Activated naive CD4-positive, alpha-beta T cell treated with anti-CD3 and anti-CD28 coated beads, Interleukin-2, amount 50 U/mL, for 16 hours (primary cell): ENCODE measurements at places on chromosomes 4 and X.

- no peak for DNase-seq
These were observed 10.9 kb downstream of the ATP1B4 start for GRCh38 chrX:120372667-120373370.

GRCh38 chr4:75007891-75008290 lies 75.0 kb downstream of the PARM1 start:
- DNase-seq = no peak

GRCh38 chr4:15884666-15885065 lies 53.9 kb downstream of the FGFBP1 start:
- DNase-seq = no peak

GRCh38 chr4:154534296-154534695 lies 15.9 kb downstream of the PLRG1 start:
- DNase-seq = no peak

- no peak for DNase-seq
These were observed 32.0 kb upstream of the MGST2 start for GRCh38 chr4:139633661-139634060.

DNA sequence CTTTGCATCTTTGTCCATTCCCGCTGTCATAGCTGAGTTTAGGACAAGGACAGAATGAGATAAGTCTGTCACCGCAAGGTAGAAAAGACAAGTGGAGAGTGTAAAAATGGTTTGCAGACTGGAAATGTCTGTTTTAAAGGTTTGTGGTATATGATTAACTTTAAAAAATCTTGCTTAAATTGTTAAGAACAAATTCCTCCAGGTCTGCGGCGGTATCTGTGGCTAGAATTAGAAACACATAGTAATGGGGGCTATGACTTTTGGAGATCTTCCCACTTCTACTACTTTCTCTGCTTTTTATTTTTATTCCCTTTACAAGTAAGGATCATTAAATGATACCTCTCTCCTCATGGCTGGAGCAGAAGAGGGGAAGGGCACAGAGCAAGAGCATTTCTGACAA lies 92.2 kb downstream of the MID1IP1 start:
- no peak for DNase-seq

DNA sequence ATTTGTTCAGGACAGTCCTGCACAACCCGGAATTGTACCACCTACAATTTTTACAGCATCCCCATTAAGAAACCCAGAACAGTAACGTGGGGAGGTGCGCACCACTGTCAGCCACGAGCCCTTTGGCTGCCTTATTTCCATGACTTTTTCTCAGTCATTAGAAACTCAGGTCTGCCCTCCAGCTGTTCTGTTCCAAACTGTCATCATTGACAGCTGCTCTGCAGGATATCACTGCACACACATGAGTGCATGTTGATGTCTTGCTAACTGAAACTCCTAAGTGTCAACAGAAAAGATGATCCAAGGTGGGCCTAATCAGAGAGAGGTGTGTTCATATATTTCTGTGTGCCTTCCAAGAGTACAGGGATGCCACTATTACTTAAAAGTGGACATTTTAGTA lies 123.4 kb downstream of the PARM1 start:
- no peak for DNase-seq

- DNase-seq = no peak
These were observed 63.1 kb upstream of the NDP start for GRCh38 chrX:44036336-44036735.

DNA sequence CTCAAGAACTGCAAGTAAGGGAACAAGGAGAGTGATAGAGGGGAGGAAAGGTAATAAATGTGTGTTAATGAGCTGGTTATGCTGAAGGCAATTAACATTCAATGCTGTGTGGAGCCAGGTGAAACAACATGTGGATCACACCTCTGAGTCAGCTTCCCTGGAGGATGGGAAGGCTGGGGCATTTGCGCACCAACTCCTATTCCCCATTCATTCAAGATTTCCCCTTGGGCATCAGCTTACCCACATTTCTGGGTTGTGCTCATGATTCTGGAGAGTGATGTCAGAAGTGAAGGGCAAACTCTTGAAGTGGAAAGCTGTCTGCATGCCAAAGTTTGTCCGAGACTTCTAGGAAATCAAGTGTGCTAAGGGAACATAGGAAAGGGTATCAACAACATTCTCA lies 461.4 kb downstream of the MID1IP1 start:
- no peak for DNase-seq

GRCh38 chrX:56728321-56728720 lies 722 bp upstream of the NBDY start:
- no peak for DNase-seq

GRCh38 chr4:89998469-89999011 lies 103.9 kb downstream of the MMRN1 start:
- DNase-seq = no peak

DNA sequence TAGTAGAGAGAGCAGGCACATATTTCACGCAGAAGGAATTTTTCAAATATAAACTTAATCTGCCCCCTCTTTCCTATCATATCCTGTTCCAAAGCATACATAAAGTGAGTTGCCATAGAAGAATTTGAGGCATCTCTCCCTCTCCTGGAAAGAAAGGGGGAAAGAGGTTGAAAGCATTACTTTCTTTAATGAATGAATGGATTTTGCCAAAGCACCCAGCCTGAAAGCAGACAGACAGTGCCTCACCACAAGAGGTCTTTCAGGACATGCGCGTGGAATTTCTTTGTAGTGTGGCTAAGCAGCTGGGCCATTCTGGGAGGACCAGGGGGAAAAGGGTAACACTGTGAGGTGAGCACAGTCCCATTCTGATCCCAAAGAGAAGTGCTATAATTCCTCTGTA lies 651.4 kb downstream of the IQCM start:
- no peak for DNase-seq

- DNase-seq = no peak
These were observed 13.5 kb upstream of the VSIG4 start for GRCh38 chrX:66053414-66053813.

- DNase-seq = no peak
These were observed 511.3 kb upstream of the PCDH7 start for GRCh38 chr4:30208731-30209435.

DNA sequence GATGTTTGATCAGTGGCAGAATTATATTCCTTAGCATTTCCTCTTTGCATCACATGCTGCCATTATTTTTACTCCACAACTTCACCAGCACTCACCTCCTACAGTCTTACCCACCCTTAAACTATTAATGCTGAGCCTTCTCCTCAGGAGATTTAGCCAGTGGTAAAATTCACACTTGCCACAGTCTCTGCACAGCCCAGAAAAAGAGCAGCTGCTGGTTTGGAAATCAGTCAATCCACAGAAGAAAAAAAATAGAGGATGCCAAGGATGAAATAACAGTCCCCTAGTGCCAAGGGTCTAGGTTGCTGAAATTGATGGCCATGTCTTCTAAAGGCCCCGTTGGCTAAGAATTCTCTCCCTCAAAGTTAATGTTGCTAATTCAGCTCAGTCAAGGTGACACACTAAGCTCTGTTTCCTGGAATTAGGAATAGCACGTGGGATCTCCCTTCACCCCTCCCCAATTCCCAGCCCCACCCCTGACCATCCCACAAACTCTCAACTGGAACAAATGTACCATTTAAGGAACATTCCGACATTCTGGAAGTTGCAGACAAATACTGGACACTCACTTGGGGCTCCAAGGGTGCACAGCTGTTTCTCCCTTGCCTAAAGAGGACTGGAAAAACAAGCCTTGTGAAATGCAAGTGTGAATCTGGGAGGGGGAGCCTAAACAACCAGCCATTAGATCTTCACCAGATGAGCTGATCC lies 5.7 kb downstream of the ATP1B4 start:
- no peak for DNase-seq

DNA sequence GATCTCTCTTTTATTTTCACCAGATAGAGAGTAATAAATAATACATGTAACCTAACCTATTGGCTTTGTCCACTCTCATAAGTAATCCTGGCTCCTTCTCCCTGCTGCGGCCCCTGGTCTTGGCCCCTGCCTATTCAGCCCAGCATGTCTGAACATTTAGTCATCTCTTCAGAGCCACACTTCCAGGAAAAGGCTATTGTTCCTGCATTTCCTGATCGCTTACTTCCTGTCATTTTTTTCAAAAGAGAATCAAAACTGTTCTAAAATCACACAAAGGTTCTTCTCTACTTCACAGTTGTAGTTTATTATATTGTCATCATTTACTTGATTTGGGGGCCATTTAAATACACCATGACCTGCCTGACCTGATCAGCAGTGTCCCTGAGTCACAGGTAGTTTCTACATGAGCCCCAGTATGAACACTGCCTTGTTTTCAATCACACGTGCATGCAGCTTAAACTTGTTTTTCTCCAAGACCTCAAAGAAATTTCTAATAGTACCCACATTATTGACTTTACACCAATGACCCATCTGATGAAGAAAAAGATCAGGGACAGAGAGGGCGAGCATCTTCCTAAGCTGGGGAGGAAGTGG lies 47.4 kb upstream of the KDR start:
- no peak for DNase-seq

- no peak for DNase-seq
These were observed 141.6 kb downstream of the PCDH18 start for GRCh38 chr4:137390707-137391106.

DNA sequence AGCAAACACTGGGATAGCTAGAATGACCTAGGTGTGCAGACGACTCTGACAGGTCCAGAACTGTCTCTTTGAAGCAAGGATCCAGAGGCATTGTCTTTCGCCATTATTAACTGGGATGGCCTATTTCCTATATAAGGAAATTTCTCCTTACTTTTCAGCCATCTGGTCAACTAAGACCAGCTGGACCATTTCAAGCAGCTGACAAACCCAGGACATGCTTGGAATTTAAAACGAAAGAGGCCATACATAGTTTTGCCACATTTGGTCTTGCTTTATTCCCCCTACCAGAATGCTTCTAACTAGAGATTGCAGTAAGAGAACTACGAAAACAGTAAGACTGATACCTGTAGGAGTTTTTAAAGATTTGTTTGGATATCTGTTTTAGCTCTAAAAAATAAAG lies 87.0 kb downstream of the GLRA2 start:
- DNase-seq = no peak

DNA sequence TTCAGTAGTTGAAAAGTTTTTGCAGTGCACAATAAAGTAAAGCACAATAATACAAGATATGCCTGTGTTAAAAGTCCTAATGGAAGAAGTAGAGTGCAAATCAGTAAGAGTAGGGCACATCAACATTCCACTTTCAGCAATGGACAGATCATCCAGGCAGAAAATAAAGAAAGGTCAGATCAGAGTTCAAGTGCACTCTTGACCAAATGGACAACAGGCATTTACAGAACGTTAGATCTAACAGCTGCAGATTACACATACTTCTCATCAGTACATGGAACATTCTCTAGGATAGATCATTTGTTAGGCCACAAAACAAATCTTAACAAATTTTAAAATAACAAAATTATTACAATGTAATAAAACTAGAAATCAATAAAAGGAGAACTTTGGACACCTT lies 1373.5 kb upstream of the PABPC4L start:
- no peak for DNase-seq

DNA sequence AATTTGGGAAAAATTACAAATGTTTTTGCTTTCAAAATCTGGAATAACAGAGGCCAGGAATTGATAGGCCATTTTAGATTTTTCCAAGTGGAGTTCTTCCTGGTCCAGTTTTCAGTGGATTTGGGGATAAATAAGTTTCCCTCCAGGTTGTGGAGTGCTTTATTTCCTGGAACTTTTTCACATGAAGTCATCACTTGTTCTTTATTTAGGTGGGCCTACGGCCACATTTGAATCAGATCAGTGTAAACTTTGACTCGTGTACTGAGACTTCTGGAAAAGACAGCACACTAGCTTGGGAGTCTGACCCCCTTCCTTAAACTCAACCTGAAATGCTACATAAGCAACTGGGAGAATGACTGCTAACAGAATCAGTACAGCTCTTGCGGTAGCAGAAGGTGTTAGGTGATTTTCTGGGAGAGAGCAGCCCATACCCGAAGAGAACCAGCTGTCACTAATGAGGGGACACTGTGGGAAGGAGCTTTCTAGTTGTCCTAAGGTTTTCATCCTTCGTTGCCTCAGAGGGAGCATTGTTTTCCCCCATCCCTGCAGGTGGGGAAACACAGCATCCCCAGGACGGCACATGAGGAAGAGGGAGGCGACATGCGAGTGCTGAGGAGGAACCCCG lies 235.2 kb upstream of the FAT1 start:
- DNase-seq = no peak

DNA sequence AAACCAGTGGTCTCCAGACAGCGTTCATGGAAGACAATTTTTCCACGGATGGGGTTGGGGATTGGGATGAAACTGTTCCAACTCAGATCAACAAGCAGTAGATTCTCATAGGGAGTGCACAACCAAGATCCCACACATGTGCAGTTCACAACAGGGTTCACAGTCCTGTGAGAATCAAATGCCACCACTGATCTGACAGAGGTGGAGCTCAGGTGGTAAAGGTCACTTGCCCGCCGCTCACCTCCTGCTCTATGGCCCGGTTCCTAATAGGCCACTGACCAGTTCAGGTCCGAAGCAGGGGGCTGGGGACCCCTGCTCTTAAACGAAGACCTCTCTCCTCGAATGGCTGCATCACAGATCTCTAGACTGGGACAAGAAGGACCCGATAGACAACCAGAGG lies 4.4 kb downstream of the APBB2 start:
- no peak for DNase-seq

DNA sequence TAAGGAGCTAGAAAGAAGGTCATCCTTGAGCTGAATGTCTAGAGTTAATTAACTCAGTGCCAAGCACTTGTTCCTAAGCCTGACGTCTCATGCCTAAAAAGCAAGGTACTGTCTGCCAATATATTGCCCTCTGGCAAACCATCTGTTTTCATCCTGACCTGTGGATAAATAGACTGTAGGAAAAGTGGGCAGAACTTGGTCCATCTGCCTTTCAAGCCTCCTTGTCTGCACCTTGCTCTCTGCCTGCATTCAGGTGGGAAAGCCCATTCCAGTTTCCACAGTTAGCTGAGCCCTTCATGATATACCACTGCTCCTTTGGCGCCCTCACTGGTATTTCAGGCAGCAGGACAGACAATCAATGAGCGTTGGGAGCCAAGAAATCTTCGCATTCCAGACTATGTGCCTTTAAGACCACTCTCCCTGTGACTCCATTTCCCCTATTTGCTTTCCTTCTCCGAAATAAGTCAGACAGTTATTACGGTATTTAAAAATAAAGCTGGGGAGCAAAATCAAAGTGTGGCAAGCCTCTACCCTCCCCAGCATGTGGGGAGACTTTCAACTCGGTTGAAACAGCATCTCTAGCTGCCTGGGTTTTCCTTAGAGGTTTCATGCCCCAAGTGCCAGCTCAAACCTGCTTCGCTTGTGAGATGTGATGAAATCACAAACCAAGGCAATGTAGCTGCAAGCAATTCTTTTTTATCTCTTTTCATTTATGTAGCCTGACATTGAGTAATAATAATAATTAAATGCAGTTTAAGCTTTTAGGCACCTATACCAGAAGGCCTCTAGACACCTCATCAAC lies 2.5 kb upstream of the CCDC149 start:
- no peak for DNase-seq

DNA sequence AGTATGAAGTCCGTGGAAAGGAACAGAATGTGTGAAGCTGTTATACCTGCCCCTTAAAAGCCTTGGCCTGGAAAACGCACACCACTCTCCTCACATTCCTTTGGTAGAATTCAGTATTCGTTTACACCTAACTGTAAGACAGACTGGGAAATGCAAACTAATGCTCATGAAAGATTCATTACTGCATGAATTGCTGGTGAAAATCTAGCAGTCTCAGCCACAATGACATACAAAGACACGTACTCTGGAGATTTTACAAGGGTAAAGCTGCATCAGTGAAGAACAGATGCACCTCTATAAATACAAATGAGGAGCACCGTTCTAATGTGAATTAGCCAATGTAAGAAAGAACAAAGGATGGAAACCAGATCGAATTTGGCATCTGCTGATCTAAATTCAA lies 2051.3 kb downstream of the PCDH7 start:
- DNase-seq = no peak
